Activated T-helper 1 cell treated with anti-CD3 and anti-CD28 coated beads, Interleukin-12 subunit alpha, Interleukin-12 subunit beta, Interleukin-2, Interleukin-4 antibody, amounts not matched to agents 30 ng/mL and 10 ng/mL and 1 ng/mL, durations not matched to agents 14 hours and 24 hours and 36 hours (primary cell): ENCODE measurements at places on chromosomes 4 and X. TPM values are rescaled to one million over a fixed set of nuclear protein-coding genes. Genes with fewer than 3 reads are reported as not detected.

GRCh38 chrX:71542411-71542810 is 9.5 kb downstream of the OGT start:
- DNase-seq, result no peak

ARHGAP10 gene
- total RNA-seq, result 7.4 and 8.6 TPM in 2 replicates

GRCh38 chr4:94409375-94409679 is 42.4 kb upstream of the PDLIM5 start:
- DNase-seq, result no peak

DNA sequence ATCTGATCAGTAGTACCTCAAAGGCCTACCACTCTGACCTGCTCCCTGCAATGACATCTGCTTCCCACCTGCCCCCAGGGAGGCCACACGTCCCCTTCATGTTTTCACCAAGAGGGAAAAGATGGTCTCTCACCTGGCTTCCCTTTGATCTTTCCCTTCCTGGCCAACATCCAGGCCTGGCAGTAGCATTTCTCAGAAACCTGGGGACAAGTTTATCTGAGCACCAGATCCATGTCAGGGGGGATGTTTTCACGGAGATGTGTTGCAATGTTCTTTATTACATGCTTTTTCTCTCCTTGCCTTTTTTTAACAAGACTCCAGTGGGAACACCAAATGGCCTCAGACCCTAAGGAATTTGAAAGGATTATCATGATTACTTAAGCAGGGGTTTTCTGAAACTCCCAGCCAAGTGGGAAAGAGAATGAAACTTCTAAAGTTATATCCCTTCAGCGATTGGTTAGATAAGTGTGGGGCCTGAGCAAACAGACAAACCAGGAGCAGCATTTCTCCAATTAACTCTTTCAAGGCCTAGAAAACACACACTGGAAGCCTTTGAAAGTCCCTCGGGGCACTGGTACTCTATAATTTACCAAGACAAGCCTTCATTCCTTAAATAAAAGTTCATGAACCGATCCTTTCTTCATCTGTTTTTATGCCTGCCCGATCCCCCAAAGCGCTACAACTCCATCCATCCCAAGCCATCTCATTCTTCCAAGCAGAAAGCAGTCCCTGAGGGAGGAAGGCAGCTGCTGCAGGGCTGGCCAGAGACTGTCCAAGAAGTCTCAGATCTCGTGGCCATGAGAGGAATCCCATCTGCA is 94.1 kb downstream of the BCOR start:
- DNase-seq, result no peak

- no peak for DNase-seq
Observed at GRCh38 chrX:33330798-33331197, 119.4 kb upstream of the DMD start.

DNA sequence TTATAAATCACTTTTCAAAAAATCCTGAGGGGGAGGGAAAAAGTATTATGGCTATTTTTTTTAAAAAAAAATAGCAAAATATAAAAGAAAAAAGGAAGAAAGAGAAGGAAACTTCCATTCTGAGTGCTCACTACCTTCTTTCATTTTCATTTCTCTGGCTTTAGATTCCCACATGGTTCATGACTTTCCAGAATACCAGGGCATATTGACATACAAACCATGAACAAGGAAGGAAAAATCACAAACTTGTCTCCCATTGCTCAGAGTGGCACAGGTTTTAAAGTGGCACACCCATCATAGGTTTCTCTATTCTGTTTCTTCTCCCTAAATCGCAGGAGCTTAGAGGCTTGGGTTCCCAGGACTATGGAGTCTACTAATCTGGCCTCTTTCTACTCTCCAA is 136.3 kb upstream of the CXXC4 start:
- no peak for DNase-seq

BMP3 gene
- total RNA-seq, result not detected in 2 replicates

DNA sequence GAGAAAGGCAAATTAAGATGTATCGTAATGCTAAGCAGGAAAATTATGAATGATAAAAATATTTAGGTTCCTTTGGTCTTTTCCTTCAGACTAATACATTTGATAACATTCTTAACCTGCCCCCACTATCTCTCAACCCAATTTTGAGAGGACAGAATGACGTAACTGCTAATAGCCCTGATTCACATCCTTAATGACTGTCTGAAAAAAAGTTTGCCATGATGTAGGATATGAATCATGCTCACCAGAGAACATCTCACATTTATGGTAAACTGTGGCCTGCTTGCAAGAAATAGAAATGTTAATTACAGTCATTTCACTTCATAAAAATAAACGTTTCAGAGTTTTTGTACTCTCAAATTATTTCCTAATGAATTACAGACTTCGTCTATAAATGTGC is 128.0 kb upstream of the VEGFC start:
- DNase-seq, result no peak

DNA sequence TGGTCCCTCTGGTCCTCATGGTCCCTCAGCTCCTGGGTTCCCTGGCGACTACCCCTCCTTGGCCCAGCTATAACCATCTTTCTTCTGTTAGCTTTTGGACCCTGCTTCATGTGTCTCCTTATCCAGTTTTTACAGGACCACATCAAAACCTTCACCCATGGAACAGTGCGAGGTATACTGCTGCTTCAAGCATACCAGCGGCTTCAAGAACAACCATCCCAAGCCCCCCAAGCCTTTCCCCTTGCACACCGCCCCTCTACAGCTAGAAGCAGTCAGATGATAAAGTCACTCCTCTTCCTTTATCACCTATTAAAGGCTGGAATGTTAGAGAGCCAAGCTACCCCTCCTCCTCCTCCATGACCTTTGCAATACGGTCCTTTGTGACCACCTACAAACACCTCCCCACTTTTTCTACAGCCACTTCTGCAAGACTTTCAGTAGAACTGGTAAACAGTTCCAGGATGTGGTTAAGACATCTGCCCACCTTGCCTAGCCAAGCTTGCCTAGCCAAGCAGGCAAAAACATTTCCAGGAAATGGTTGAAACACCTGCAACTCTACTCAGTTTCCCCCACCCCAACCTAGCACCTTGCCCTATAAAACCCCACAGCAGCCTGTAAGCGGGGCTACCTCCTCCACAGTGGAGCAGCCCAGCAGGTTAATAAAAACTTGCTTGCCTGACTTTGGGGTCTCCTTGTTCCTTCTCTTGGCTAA is 125.7 kb downstream of the ZC4H2 start:
- peak; percentile 9 for DNase-seq

ASMT gene
- total RNA-seq, result not detected in 2 replicates

DNA sequence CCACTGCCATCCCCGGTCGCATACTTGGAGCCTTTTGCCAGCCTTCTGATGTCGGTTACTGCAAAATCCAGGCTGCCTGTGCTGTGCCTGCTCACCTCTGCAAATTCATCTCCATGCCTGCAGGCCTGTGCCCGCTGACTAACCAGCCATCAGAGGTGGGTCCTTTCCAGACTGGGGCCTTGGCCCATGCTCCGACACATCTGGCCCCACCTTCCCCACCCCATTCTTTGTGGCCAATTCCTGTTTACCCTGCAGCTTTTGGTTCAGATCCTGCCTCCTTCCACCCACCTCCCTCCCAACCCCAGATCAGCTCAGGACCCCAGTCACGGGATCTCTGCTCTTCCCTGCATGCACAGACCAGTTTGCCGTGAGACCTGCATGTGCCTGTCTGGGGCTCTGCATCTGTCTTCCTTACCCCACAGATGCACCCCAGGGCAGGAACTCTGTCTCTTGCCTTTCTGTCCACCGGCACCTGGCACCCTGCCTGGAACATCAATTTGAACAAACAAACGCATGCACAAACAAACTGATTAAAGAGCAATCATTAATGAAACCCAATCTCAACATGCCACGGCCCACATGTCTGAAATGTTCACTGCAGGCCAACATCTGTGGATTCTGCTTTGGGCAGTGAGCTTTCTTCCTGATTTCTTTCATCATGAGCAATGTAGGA is 112.8 kb upstream of the PSAPL1 start:
- DNase-seq, result no peak

DNA sequence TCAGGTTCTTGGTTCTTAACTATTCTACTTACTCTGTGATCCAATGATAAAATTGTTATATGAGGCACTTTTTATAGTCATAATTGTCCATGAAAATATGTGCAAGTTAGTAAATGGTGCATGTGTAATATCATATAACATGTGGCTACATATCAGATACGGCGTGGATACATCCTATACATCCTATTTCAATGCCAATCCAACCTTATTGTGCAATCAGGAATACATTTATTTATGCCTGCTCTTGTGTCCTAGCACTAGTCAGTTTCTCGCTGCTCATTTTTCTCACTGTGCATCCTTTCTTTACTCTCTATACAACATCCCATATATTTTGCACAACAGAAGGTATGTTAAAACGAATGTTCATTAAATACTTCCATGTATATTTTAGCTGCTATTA is 1141.1 kb downstream of the FAT4 start:
- DNase-seq, result no peak

DNA sequence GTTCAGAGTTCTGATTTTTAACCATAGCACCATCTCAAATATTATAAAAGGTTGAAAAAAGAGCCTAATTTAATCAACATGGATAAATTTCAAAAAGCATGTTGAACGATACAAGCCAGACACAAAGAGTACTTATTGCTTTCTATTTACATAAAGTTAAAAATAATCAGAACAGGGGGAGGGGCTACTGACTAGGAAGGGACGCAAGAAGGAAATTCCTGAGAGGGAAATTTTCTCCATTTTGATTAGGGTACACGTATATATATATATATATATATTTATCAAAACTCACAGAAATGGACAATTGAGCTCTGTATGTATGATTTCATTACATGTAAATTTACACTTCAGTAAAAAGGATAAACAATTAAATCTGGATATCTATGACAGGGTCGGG is 482 bp upstream of the MBTPS2 start:
- no peak for DNase-seq

AFAP1 gene
- 48.3 and 48.4 TPM in 2 replicates for total RNA-seq

TEX13B gene
- total RNA-seq, result not detected in 2 replicates

SLITRK2 gene
- not detected in 2 replicates for total RNA-seq

XIAP gene
- 35.0 and 39.1 TPM in 2 replicates for total RNA-seq

DNA sequence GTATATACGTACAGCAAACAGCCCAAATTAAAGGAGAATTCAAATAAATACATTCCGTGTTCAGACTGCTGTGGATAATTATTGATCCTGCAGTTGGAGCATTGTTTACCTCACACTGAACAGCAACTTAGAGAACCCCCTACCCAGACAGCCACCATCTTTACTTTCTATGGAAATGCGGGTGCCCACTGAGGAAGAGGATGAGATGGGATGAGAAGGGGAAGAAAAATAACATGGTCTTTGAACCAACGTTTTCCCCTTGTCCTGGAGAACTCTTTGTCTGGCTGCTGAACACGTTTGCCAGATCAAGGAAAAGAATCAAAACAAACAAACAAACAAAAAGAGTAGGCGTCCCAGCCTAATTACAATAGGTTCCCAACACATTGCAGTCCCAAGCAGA is 1.5 kb downstream of the TSPAN5 start:
- DNase-seq, result no peak
